LoVo (cell line): ENCODE measurements at places on chromosomes 3 and 15.

DNA sequence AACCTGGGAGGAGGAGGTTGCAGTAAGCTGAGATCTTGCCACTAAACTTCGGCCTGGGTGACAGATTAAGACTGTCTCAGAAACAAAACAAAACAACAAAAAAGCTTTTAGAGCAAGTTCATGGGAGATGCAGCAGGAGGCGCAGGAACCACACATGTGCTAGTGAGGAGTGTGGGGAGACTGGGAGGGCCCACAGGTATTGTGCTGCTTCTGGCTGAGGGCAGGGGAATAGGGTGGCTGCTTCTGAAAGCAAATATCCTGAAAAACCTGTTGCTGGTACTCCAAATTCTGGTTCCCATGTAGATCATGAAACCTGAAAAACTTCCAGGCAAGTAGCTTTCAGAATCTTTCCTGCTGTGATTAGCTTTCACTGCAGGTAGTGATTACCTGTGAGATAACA lies 22.1 kb downstream of the TYRO3 start:
- no peak for DNase-seq

DNA sequence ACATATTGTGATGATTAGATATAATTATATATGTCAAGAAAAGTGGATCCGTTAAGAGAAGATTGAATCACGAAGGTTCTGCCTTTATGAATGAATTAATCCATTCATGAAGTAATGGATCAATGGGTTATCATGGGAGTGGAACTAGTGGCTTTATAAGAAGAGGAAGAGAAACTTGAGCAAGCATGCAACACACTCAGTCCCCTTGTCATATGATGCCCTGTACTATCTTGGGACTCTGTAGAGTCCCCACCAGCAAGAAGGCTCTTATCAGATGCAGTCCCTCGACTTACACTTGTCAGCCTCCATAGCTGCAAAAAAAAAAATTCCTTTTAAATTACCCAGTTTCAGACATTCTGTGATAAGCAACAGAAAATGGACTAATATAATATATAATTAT lies 301.9 kb downstream of the RAP2B start:
- DNase-seq = no peak

GRCh38 chr15:52682781-52683180 lies 3.6 kb upstream of the ATOSA start:
- DNase-seq = peak; percentile 4

- no peak for DNase-seq
Measured at GRCh38 chr3:45690336-45691035, 1.3 kb downstream of the SACM1L start.

GRCh38 chr3:13548696-13549622 lies at the start of gene FBLN2:
TSS of gene FBLN2 (plus strand) at chr3:13549125. CDS start at chr3:13570356, 21,231 bp downstream.
- no peak for DNase-seq

DNA sequence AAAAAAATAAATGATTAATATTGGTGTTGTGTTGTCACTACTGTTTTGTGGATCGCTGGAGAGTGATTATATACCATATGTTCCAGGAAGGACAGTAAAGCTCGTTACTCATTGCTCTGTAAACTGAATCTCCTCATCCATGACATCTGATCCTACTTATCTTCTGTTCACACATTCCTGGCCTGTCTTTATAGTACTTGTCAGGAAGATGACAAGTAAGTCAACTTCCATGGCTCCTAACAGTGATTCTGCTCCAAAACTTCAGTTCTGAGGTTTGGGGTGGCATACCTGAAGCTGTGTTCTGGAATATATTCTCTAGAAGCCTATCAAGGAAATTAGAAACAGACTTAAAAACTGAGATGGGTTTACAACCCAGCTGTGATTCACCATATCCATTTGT lies 288.9 kb downstream of the ZBBX start:
- DNase-seq = no peak

- no peak for DNase-seq
Measured at GRCh38 chr3:33149342-33149741, 35.5 kb downstream of the CRTAP start.
